ENCODE measurements at places on chromosomes 2 and 18.
A peak's percentile ranks its signal among the peaks of the same experiment; 100 is the strongest.

DNA sequence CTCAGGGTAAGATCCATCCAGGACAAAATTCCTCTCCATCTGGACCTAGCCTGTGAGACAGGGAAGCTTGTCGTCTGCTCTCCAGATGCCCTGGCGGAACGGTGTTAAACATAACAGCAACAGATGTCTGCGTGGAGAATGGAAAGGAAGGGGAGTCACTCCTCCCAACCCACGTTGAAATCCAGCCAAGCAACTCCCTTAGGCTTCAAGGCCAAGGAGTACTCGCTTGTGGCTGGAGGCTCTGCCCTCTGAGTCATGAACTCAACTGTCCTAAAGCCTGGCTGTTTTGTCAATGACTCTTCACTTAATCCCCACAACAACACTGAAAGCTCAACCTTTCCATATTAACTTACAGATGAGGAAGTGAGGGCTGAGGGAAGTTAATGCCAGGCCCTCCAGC is 42.2 kb downstream of the TPO start:
- DNase-seq: no peak

GRCh38 chr18:46541626-46542189 is 115.3 kb downstream of the LOXHD1 start:
- DNase-seq: no peak

- no peak for DNase-seq
Measured at GRCh38 chr2:209721497-209721896, 50.1 kb upstream of the UNC80 start.

- no peak for DNase-seq
Measured at GRCh38 chr18:45687621-45688020, 36.4 kb upstream of the SLC14A1 start.

DNA sequence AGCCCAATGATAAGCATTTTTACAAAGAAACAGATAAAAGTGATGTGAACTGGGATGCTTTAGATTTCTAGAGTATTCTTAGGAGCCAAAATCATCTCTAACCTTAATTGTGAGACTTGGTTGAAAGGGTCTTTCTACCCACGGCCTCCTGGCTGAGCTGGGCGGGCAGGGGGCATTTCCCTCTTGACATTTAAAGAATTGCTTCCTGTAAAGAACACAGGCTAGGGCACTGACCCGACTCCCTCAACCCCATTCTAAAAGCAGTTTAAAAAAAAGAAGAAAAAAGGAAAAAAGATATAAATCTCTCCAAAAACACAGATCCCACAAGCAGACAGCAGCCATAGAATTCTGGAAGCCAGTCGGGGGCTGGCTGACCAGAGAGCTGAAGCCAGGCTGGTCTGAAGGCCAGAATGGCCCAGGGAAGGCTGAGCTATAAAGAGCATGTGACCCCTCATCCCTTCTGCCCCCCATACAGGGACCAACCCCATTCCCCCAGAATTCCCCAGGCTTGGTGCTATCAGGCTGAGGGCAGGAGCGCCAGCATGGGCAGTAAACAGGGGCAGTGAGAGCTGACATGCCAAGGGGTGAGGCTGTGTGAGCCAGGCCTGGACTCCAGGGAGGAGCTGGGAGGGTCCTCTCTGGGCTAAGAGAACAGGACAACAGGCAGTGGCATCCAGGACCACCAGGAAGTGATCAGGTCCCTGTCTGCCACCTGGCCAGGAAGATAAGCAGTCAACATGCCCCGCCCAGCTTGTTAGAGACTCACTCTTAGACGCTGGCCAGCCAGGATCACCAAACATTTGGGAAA is 188.5 kb downstream of the HDAC4 start:
- DNase-seq: no peak

DNA sequence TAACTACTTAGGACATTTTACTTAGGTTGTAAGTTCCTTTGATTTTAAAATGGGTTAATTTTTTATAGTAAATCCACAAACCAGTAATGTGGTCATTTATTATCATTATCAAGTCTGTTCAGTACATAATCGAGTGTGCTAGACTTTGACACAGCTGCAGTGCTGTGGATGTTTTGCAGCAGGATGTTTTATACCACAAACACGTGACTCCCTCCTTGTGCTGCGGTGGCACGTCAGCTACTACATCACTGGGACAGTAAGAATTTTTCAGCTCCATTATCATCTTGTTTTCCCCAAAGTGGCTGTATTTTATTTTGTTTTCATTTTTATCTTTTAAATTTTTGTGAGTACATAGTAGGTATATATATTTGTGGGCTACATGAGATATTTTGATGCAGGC is 70.0 kb downstream of the ATP9B start:
- no peak for DNase-seq

GRCh38 chr18:79507076-79507545 is 111.4 kb downstream of the NFATC1 start:
- no peak for DNase-seq

DNA sequence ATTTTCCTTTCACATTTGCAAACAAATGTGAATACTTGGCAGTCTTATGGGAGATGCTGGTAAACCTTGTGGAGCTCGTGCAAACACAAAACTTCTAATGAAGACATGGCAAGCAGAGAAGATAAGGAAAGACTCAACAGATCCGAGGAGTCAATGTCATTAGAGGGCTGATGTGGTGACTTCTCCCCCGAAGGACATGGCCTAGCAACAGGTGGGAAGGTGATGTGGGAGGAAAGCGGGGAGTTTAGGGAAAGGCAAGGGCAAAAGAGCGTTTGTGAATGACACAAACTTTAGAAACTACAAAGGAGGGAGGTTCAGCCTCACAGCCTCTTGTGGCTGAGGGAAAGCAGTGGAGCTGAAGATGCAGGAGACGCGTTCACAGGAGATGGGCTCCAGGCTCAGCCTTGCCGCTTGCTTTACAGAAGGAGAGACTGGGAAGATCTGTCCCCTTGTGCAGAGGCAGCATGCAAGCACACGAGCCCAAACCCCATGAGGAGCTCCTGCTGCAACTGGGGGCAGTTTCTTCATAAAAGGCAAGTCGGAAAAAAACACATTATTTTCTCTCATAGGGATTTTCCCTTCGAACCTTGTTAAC is 86.6 kb downstream of the SOWAHC start:
- DNase-seq: no peak

DNA sequence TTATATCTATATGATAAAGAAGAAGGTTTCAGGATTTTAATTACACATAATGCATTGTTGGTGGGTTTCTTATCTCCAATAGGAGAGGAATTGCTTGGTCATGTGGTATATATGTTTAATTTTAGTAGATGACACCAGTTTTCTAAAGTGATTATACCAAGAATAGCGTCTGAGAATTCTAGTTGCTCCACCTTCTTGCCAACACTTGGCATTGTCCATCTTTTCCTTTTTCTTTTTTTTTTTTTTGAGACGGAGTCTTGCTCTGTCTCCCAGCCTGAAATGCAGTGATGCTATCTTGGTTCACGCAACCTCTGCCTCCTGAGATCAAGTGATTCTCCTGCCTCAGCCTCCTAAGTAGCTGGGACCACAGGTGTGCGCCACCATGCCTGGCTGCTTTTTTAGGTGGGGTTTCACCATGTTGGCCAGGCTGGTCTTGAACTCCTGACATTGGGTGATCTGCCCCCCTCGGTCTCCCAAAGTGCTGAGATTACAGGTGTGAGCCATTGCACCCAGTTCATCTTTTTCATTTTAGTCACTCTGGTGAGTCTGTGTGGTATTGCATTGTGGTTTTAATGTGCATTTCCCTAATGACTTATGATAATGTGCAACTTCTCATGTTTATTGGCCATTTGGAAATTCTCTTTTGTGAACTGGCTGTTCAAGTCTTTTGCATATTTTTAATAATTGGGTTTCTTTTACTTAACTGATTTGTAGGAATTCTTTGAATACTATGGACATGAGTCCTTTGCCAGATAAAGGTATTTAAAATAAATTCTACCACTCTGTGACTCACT is 37.3 kb upstream of the ZNF512 start:
- no peak for DNase-seq

GRCh38 chr2:65027616-65028244 is 28.5 kb upstream of the CEP68 start:
- DNase-seq: no peak

DNA sequence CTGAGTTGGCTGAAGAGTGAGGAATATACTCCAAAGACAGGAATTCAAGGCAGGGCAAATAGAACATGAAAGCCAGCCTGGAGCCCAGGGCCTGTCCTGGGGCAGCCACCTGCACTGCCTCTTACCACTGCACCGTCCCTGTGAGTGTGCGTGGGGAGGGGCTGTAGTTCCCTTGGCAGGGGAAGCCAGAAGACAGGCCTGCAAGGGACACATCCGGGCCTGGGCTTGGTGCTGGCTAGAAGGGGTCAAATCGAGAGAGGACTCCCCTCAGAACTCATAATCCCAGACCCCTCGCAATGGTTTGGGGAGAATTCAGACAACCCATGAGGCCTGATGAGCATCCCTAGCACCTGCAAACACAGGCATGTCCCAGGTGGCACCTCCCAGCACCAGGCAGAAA is 87.0 kb downstream of the HDAC4 start:
- no peak for DNase-seq

DNA sequence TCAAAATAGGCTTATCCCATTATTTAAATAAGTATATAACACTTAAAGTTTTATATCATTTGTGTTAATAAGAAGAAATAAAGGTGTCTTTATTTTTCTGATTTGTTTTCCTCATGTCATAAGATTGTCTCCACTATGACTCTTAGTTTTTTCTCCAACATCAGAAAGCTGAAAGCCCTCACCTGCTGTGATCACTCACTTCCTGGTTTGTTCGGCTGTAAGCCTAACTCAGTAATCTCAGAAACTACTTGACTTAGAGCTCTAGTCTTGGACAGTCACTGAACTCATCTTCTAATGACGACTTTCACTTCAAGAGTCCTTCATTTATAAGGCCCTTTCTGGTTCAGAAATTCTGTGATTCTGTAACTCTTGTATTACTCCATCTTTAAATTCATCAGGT is 311.0 kb downstream of the ZEB2 start:
- no peak for DNase-seq

DNA sequence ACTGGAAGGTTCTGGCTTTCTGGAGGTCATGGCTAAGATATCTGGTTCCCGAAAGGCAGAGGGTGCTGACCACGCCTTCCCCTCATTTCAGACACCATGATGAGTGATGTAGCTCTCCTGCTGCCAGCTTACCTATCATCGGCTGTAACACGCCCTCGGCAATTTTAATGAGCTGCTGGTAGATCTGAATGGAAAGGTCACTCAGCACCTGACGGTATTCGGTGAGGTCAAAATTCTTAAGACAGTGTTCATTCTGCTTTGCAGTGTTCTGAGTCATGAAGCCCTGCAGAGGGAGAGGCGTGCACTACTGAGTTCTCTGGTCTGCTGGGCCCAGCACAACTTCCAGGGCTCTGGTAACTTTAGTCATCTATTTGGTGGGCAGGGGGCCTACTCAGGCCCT is 25.7 kb upstream of the ACAA2 start:
- no peak for DNase-seq

- no peak for DNase-seq
Measured at GRCh38 chr18:39341129-39341528, 1775.5 kb upstream of the CELF4 start.

- DNase-seq: peak; percentile 86
Measured at GRCh38 chr2:231680992-231681852, 27.1 kb upstream of the PTMA start.

DNA sequence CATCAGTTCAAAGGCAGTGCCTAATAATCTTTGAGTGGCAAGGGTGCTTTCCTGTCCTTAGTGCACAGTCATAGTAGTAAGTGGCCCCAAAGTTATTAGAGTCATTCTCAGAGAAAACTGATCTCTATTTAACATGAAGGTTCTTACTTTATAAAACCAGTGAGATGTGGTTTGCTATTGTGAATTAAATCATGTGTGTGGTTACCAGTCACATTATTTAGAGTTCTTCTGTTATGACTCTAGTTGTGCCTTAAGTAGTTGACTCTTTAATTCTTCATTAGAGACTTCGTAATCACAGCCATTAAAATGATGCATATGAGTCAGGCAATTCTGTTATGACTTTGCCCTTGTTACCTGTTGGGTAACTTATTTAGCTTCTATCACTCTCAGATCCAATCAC is 1392.9 kb upstream of the ACVR2A start:
- DNase-seq: no peak

DNA sequence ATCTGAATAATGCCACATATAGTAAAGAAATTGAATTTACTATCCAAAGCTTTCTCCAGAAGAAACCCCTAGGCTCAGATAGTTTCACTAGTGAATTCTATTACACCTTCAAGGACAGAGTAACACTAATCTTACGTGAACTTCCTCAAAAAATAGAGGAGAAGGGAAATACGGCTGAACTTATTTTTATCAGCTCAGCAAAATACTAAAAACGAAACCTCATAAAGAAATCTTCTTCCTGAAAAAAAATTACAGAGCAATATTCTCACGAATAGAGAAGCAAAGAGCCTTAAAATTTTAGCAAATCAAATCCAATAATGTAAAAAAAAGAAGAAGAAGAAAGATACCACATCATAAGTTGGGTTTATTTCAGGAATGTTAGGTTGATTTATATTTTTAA is 14.7 kb downstream of the CAPN13 start:
- no peak for DNase-seq

DNA sequence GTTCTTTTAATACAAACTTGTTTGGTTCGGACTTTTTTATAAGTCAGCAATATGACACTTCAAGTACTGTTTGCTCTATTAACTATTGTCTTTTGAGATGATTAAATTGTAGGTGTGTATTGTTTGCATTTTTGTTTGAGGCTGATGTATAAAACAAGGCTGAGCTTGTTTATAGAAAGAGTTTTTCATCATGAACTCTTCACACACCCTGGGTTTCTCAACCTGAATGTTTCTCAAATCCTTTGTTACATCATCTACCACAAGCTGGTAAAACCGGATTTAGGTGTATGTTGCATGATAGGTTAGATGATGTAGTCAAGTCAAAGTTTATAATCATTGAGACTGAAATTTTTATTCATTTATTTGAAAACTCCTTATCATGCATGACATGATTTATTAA is 335.2 kb upstream of the LRATD1 start:
- DNase-seq: no peak

- no peak for DNase-seq
Measured at GRCh38 chr18:10604182-10604581, 78.4 kb downstream of the NAPG start.

DNA sequence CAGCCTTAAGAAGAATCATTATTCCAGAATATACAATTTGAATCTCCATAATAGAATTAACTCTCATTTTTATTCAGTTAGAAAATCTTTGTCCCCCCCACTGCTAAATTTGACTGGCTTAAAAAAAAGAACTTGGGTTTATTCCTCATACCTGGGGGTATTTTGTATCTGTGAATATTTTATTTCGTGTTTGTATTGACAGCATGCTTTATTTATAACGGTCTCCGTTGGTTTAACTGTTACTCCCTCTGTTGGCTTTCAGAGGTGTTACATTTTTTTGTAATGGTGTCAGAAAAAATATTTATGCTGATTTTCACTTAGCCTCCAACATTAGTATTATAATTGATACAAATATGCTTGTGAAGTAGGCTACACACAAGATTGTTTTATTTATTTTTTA is 109.1 kb downstream of the HAUS1 start:
- DNase-seq: peak; percentile 16

- no peak for DNase-seq
Measured at GRCh38 chr2:133109772-133110171, 439.8 kb upstream of the LYPD1 start.

DNA sequence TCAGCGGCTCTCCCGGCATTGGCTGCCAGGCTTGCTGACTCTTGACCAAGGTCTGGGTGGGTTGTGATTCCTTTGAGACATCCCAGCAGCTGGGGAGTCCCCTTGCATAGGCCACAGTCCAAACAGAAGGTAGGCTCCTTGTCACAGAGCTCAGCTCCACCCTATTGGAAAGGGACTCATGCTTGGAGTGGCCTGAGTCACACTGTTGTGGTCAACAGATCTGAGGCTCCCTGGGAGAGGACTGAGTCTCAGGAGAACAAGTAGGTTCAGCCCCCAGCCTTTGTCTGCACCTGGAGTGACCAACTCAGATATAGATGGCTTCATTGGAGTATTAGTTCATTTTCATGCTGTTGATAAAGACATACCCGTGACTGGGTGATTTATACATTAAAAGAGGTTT is 32.1 kb upstream of the SH3BP4 start:
- no peak for DNase-seq

All from HEK293T (cell line).